ENCODE measurements at places on chromosomes 6 and 20.

- DNase-seq = no peak
Measured at GRCh38 chr6:158413814-158414565, 101.7 kb downstream of the TULP4 start.

DNA sequence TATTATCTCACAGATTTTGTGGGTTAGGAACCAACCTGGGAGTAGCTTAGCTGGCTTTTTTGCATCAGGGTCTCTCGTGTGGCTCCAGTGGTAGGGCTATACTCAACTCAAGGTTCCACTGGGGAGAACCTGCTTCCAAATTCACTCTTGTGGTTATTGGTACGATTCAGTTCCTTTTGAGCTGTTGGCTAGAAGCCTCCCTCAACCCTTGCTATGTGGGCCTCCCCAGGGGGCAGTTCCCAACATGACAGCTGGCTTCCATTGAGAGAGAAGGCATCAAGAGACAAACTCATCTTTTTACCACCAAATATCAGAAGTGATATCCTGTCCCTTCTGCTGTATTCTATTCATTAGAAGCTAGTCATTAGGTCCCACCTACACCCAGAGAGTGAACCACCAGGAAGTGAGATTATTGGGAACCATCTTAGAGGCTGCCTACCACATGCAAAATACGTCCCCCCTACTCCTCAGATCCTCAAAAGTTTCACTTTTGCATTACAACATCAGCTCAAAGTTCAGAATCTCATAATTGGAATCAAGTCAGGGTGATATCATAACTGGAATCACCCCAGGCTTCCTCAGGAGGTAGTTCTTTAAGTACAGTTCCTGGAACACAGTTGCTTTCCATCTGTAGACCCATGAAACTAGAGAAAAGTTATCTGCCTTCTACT lies 30.9 kb downstream of the MKKS start:
- DNase-seq = no peak

- DNase-seq = no peak
Measured at GRCh38 chr6:154767003-154767723, 33.9 kb downstream of the SCAF8 start.

DNA sequence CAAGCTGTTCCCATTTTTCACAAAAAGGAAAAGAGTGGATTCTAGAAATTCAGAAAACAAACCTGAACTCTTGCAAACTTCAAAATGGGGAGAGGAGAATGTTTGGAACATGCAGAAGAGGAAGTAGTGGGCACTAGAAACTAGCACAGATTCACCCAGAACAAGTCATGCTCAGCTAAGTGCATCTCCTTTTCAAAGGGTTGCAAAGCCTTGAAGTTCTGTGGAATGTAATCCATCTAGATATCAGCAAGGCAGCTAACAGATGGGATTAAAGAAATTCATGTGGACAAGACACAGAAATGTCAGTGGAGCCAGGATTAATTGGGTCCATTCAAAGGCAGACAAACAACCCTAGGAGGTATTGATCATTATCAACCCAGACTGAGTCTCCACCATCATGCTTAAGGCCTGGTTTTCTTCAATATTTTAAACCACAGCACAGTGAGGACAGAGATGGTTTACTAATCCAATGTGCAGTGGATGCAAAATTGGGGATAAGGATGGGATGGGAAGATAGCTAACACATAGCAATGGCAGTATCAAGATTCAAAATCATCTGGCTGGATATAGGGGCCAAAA lies 31.3 kb downstream of the KCNK5 start:
- no peak for DNase-seq

- no peak for DNase-seq
Measured at GRCh38 chr6:11727346-11727997, 51.1 kb downstream of the ADTRP start.

GRCh38 chr6:155125906-155126305 lies 130.8 kb downstream of the TIAM2 start:
- no peak for DNase-seq

DNA sequence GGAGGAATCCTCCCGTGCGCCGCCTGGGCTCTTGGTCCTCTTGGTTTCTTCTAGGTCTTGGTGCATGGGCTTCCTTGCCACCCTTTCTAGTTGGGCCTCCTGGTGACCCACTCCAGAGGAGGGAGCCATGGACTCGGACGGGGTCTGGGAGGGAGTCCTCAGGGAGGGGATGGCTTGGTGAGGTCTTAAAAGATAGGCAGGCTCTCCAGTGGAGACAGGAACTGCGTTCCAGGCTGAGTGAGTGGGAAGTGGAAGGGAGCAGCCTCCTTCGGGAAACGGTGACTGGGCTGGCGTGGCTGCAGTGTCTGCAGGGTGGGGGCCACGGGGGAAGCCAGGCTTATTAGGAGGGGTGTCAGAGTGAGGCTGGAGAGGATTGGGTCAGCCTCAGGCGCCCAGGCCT lies 152.8 kb downstream of the GRM4 start:
- DNase-seq = no peak

- no peak for DNase-seq
Measured at GRCh38 chr6:126233192-126233591, 106.7 kb upstream of the CENPW start.

DNA sequence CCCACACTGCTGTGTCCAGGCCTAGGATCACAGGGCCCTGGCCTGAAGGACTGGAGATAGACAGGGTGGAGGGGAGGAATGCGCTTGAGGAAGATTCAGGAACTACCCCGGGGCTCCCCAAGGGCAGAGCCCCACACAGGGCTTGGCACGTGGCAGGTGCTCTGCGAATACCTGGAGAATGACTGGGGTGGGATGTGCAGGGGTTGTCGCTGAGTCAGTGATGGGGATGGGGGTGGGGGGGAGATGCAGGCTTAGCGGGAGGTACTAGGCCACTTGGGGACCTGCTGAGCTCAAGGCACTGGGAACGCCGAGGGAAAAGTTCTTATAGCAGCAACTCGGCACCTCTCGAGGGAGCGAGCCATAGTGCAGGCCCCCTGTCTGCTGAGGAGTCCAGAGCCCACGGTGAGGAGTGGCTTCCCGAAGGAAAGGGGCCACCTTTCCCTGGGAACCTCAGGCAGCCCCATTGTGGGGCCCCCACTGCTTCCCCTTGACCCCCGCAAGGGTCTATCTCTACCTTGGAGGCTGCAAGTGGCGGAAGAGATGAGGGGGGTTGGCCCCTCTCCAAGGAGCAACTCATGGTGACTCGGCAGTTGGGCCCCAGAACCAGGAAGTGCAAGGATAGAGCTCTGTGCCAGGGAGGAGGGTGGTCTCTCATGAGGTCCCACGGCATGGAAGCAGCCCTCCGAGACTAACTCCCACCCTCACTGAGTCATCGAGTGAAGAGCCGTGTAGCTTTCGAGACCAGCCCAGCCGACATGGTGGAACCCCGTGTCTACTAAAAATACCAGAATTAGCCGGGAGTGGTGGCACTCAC lies 33.1 kb downstream of the SRC start:
- no peak for DNase-seq

DNA sequence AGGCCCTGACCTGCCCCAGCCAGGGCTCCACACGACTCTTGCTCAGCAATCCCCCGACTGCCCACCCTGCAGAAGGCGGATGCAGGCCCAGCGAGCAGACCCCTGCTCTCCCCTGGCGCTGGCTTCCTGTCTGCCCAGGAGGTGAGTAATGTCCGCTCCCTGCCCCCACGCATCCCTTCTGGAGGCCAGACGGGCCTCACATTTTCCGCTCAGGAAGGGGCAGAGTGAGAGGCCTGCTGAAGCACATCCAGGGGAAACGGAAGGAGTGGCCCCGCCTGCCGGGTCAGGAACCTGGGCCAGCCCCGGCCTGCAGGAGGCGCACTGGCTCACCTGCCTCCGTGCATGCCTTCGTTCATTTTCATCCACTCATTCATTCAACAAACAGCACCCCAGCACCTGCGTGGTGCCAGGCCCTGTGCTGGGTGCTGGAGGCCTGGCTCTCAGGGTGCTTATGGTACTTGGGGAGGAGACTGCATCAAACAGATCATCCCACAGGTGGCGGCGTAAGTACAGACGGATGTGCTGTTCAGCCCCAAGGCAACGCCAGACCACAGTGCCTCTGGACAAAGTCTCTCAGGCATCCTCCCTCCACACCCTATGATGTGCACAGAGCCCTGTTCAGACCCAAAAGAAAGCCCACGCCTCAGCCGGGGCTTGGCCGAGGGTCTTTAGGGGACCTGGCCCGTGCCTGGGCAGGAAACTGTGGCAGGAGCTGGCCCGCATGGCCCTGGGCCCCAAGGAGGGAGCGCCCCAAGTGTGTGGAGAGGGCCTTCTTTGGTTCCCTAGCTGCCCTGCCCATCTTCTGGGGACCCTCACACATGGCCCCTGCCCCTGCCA lies 112.1 kb downstream of the ASXL1 start:
- DNase-seq = peak; percentile 22

- DNase-seq = no peak
Measured at GRCh38 chr20:57251949-57252348, 14.5 kb downstream of the BMP7 start.

DNA sequence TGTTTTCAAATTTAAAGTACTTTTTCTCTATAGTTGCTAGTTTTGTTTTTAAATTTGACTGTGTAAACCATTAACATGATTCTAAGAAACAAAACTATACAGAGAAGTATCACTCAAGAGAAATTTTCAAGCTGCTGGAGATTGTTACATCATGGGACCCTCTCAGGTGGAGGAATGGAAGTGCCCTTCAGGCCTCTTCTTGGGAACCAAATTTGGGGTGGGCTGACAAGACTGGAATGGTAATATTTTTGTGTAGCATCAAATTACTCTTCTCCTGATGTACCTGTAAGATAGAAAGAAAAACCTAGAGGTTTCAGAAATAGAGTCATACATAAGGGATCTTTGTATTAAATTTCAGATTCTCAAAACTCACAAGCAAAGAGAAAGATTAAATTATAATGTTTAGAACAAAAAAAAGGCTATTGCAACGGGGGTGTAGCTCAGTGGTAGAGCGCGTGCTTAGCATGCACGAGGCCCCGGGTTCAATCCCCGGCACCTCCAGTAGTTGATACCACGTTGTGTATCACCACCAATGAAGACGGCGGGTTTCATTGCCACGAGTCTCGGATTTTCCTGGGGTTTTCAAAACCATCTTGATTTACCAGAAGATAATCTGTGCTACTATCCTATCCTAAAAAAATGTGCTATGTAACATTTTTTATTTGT lies 193.7 kb downstream of the GPX5 start:
- peak; percentile 62 for DNase-seq

GRCh38 chr20:56439771-56440291 lies 27.8 kb downstream of the CASS4 start:
- DNase-seq = peak; percentile 49

GRCh38 chr6:46730921-46731461 lies 4.2 kb downstream of the PLA2G7 start:
- DNase-seq = no peak

GRCh38 chr6:150588888-150589499 lies 10.7 kb upstream of the PLEKHG1 start:
- DNase-seq = no peak

Measured in stimulated activated naive CD8-positive, alpha-beta T cell treated with anti-CD3 and anti-CD28 coated beads, Interleukin-15, Interleukin-2, amounts not matched to agents 100 U/mL and 50 U/mL, for 24 hours (primary cell).